NCI-H226 (cell line): ENCODE measurements at places on chromosomes 2 and 18.

GRCh38 chr2:60675301-60675700 is 80.8 kb upstream of the PAPOLG start:
- no peak for DNase-seq

DNA sequence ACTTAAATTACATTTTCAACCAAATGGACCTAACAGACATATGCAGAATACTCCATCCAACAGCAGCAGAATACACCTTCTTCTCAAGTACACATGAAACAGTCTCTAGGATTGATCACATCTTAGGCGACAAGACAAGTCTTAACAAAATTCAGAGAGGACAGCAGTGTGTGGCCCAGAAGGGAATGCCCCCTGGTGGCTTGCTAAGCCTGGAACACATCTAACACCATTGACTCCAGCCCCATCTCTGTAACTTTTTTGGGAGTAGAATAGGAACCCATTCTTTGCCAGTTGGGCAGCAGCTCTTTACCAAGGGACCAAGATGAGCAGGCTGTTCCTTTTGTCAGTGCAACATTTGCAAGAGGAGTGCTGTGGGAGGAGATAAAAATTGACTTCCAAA is 249.9 kb downstream of the PLCL1 start:
- no peak for DNase-seq

- no peak for DNase-seq
Observed at GRCh38 chr18:53861185-53861584, 363.3 kb downstream of the MBD2 start.

- DNase-seq = no peak
Observed at GRCh38 chr2:36584148-36584794, 13.7 kb downstream of the FEZ2 start.

- DNase-seq = no peak
Observed at GRCh38 chr2:17301437-17301836, 216.8 kb downstream of the RAD51AP2 start.

DNA sequence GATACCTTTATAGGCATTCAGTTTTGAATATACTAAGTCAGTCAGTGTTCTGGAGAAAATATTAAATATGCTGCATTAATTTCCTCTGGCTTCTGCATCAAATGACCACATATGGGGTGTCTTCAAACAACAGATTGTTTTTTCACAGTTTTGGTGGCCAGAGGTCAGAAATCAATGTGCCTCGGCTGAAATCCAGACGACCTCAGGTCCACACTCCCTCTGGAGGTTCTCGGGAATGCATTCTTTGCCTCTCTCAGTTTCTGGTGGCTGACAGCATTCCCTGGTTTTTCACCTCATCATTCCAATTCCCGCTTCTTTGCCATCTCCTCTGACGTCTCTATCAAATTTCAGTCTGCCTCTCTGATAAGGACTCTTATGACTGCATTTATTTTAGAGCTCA is 142.3 kb downstream of the ZNF407 start:
- DNase-seq = no peak

- peak; percentile 54 for DNase-seq
Observed at GRCh38 chr2:202064171-202064880, 8.7 kb upstream of the KIAA2012 start.

DNA sequence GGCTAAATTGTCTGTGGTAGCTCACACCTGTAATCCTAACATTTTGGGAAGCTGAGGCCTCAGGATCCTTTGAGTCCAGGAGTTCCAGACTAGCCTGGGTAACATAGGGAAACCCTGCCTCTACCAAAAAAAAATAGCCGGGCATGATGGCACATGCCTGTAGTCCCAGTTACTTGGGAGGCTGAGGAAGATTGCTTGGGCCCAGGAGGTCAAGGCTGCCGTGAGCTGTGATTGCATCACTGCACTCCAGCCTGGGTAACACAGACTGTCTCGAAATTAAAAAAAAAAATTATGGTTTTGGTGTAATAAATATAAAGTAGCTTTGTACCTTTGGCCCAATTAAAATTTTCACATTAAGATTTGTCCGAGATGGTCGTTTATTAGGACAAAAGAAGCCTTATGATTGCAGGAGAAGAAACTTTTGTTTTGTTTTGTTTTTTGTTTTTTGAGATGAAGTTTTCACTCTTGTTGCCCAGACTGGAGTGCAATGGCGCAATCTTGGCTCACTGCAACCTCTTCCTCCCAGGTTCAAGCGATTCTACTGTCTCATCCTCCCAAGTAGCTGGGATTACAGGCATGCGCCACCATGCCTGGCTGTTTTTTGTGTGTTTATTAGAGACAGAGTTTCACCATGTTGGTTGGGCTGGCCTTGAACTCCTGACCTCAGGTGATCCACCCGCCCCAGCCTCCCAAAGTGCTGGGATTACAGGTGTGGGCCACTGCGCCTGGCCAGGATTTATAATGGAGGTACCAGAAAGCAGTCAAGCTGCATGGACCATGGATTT is 4.1 kb downstream of the MTA3 start:
- DNase-seq = no peak

DNA sequence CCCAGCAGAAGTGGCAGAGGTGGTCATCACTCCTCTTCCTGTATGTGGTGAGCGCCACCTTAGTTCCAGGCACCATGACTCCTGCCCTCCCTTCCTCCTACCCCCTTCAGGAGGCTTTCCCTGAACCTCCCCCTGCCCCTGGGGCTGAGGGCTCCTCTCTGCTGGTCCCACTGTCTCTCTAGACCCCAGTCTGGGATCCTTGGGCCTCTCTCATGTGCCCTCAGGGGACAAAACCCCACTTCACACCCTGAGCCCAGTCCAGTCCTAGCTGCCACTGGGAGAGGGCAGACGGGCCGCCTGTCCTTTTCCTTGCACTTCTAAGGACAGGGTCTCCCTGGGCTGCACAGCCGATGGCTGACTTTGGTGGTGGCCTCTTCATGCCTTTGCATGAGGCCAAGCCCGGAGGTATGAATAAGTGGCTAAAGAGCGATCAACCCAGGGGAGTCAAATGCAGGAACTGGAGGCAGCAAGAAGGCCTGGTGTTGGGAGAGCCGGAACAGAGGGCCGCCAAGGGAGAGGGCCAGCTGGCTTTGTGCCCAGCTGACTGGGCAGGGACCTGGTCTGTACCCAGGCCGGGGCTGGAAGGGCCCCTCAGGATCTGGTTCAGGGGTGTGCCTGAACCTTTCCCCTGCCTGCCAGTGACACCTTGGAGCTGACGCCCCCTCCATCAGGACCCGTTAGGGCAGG is 29.5 kb downstream of the GLI2 start:
- DNase-seq = no peak

GRCh38 chr18:38843291-38843690 is 1277.7 kb upstream of the CELF4 start:
- DNase-seq = no peak

GRCh38 chr2:132780651-132781050 is 110.6 kb upstream of the LYPD1 start:
- no peak for DNase-seq

GRCh38 chr2:65714866-65715265 is 282.5 kb upstream of the SPRED2 start:
- DNase-seq = no peak

- DNase-seq = no peak
Observed at GRCh38 chr18:70232261-70232660, 26.8 kb upstream of the RTTN start.

- no peak for DNase-seq
Observed at GRCh38 chr2:71469403-71470398, 16.3 kb downstream of the DYSF start.

DNA sequence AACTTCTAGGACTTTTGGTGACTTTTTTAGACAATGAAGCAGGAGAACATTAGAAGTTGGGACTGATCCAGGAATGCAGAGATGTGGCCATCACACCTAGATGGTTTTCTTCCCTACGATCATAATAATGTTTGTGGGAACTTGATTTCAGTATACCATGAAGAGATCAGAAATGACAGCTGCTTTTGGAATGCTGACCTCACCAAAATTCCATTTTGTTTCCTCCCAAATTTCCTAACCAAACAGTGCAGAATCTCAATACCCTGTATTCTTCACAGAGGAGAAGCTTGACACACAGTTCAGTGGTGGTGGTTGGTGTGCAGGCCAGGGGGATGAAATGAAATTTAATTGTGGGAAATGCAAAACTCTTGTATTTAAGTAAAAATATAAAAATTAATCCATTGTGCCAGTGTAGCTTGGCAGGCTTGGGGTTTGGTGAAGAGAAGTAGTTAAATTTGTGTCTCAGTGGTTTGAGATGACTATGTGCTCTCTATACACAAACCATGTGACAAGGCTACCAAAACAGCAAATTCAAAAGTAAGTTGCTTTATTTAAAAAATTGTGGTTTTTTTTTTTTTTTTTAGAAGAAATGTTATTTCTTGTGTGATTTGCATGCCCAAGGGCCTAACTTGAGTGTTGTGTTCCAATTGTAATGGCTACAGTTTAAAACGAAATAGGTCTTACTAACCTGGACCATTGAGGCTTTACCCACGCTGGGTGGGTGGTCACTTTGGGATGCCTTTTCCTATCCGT is 252.4 kb downstream of the LPIN1 start:
- DNase-seq = peak; percentile 62

DNA sequence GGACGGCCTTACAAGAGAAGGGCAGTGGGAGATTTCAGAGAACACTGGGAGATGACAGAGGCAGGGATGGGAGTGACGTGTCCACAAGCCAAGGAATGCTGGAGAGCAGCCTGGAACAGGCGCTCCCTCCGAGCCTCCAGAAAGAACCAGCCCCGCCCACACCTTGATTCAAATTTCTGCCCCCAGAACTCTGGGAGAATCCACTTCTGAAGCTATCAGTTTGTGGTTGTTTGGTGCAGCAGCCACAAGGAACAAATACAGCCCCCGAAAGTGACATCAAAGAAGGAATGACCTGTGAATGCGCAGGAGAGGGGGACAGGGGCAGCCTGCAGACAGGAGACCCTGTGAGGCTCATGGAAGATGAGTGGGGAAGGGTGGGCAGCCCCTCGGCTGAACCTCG is 67.3 kb downstream of the TWIST2 start:
- DNase-seq = no peak

- DNase-seq = no peak
Observed at GRCh38 chr18:68435581-68435980, 279.3 kb downstream of the TMX3 start.

- no peak for DNase-seq
Observed at GRCh38 chr2:211996857-211997256, 541.7 kb downstream of the ERBB4 start.

DNA sequence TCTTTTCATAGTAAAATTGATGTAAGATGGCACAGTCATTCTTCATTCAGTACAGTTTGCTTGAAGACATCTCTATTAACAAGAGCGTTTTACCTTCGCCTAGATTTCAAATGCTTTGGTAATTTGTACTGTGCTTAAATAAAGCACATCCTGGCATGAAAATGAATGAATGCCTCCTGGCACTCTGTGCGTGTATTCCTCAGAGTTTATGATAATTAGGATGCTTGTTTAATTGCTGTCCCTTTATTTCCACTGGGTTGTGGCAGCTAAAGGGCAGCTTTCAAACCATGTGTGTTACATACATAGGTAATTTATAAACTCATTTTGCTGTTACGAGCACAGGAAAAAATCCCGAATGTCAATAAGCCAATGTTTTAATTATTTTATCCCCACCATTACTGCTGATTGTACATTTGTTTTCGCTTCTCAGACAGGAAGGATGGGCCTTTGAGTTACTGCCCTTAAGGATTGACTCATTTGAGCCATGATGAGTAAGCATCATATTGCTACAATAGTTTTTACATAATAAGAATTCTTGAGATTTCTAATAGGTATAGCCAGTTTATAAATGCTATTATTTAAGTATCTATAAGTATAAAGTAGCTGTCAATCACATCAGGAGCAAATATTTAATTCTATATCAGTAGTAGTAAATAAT is 516.5 kb downstream of the XIRP2 start:
- DNase-seq = peak; percentile 66

DNA sequence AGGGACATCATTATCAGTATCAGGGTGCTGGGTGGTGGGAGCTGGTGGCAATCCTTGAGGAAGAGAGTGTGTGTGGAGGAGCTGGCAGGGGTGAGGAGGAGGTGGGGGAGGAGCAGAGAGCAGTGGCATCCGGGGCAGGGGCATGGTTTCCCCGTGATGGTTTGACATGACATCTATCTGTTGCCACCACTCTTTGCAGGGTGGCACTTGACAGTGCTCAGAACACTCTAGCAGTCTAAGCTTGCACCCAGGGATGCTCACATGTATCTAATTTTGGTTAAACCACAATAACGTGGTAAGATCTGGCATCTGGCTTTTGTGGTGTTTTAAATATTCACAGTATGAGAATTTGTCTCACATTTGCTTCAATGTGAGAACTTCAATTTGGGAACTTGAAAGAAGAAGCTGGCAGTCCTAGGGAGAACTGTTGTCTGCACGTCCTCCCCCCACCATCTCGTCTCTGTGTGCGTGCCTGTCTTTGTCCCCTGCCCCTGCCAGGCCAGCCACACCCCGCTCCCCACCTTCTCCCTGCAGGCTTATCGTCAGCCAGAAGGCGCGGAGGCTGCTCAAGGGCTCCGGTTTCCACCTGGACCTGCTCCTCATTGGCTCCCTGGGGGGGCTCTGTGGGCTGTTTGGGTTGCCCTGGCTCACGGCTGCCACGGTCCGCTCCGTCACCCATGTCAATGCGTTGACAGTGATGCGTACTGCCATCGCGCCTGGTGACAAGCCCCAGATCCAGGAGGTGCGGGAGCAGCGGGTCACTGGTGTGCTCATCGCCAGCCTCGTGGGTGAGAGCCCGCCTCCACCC is 11.7 kb downstream of the SLC4A3 start:
- DNase-seq = no peak

- no peak for DNase-seq
Observed at GRCh38 chr2:121253021-121253673, 31.9 kb downstream of the TFCP2L1 start.

DNA sequence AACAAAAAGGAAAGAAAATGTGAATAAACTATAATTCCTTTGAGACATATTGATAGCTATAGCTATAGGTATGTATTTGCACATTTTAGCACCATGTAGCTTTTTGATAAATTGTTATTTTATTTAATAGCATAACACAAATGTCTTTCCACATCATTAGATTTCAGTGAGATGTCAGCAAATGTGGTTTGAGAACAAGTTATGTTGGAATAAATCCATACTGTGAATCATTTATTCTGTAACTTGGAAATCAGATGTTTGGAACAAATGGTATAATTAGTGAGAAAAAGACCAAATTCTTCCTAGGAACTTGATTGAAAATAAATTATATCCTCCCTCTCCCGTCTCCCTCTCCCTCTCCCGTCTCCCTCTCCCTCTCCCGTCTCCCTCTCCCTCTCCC is 62.8 kb downstream of the NABP1 start:
- no peak for DNase-seq

- DNase-seq = no peak
Observed at GRCh38 chr18:11307716-11308115, 158.3 kb upstream of the PIEZO2 start.

GRCh38 chr2:226969417-226970080 is 133.7 kb downstream of the RHBDD1 start:
- no peak for DNase-seq

DNA sequence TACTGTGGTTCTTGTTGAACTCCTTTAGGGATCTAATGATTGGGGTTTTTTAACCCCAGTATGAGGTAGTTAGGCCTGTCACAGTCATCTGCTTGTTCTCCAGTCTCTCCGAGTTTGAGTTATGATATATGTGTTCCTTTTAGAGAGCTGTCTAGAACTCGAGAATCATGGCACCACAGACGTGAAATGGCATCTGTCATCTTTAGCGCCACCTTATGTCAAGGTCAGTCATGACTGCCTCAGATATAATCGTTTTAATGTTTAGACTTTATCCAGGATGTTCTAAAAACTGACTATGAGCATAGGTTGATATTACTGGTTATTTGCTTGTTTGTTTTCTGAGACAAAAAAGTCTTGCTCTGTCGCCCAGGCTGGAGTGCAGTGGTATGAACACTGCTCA is 112.2 kb downstream of the CEP192 start:
- no peak for DNase-seq
